ENCODE measurements at places on chromosomes 2 and 18. TPM values are rescaled to one million over a fixed set of nuclear protein-coding genes. Genes with fewer than 3 reads are reported as not detected.
A peak's percentile ranks its signal among the peaks of the same experiment; 100 is the strongest.

DNA sequence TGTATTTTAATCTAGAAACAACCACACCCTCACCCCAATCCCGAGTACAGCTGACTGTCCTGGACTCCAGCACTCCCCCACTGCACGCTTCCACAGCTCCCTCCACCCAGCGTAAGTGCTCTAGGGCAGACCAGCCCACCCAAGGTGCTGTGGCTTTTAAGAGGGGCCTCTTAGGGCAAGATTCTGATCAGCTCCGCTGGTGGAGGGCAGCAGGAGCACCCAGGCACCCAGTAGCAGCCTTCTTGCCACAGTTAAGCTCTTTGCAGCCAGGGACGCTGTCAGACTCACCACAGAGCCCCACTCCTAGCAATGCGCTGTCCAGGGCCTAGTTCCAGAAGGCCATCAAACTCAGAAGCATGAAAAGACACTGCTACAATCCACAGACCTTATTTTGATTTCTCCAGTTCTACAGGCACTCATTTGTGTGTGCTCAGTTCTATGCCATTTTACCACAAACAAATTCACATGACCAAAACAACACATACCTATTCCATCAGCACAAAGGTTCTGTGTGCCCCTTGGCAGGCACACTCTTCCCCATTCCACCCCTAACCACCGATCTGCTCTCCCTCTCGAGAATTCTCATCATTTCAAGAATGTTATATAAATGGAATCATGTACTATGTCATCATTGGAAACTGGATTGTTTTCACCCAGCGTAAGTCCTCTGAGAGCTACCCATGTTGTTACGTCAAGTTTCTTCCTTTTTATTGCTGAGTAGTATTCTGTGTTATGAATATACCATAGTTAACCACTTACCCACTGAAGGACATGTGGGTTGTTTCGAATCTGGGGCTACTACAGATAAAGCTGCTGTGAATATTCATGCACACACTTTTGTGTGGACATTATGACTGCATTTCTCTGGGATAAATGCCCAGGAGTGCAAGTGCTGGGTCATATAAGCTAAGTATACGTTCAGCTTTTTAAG is 40.4 kb downstream of the PTPN2 start:
- DNase-seq, result no peak
- peaks cover 76% of the 10 kb centered on the region for H3K4me1 ChIP-seq
- H3K36me3 ChIP-seq, result peaks cover 13% of the 10 kb centered on the region

- H3K4me3 ChIP-seq, result no peak overlapping the region
- H3K27ac ChIP-seq, result no peak overlapping the region
- DNase-seq, result no peak
- H3K4me1 ChIP-seq, result no peaks in the 10 kb centered on the region
- H3K36me3 ChIP-seq, result no peaks in the 10 kb centered on the region
- H3K27me3 ChIP-seq, result peaks cover 22% of the 10 kb centered on the region
Measured at GRCh38 chr2:238857959-238858358, 10.1 kb downstream of the TWIST2 start.

NXPH2 gene
- not detected for total RNA-seq

PPP4R3B gene
- total RNA-seq, result 57.2 TPM

GRCh38 chr18:42330296-42330695 is 375.3 kb downstream of the PIK3C3 start:
- no peak for DNase-seq
- no peaks in the 10 kb centered on the region for H3K36me3 ChIP-seq
- no peak overlapping the region for H3K27ac ChIP-seq
- no peaks in the 10 kb centered on the region for H3K27me3 ChIP-seq

- H3K27ac ChIP-seq, result no peak overlapping the region
- H3K27me3 ChIP-seq, result no peaks in the 10 kb centered on the region
- H3K4me3 ChIP-seq, result no peak overlapping the region
Measured at GRCh38 chr2:229256376-229256775, 14.7 kb downstream of the PID1 start.

CCDC150 gene
- 10.1 TPM for total RNA-seq

CYRIA gene
- 1.0 TPM for total RNA-seq

DNA sequence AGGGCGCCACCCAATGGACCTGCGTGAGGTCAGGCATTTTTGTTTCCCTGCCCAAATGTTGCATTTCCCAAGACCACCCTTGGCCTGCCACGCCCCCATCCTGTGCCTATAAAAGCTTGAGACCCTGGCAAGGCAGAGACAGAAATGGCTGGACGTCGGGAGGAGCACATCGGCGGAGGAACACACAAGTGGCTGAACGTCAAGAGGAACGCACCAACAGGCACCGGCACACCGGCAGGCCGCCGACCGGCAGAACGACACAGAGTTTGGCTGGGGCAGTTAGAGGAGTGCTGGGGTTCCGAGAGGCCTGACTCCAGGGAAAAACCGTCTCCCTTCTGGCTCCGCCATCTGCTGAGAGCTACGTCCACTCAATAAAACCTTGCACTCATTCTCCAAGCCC is 35.9 kb downstream of the DCDC2C start:
- no peaks in the 10 kb centered on the region for H3K4me1 ChIP-seq
- H3K27me3 ChIP-seq, result peaks cover 9% of the 10 kb centered on the region
- no peak overlapping the region for H3K4me3 ChIP-seq
- no peaks in the 10 kb centered on the region for H3K36me3 ChIP-seq

ALLC gene
- total RNA-seq, result not detected

- H3K27me3 ChIP-seq, result peaks cover 33% of the 10 kb centered on the region
- no peaks in the 10 kb centered on the region for H3K36me3 ChIP-seq
- peaks cover 3% of the 10 kb centered on the region for H3K4me1 ChIP-seq
- DNase-seq, result peak; percentile 26
- peak overlapping the region; percentile 49 for H3K4me3 ChIP-seq
- no peak overlapping the region for H3K27ac ChIP-seq
Measured at GRCh38 chr18:48007955-48008701, 77.7 kb upstream of the SMAD2 start.

- H3K36me3 ChIP-seq, result no peaks in the 10 kb centered on the region
- H3K4me3 ChIP-seq, result no peak overlapping the region
- no peaks in the 10 kb centered on the region for H3K4me1 ChIP-seq
- H3K27me3 ChIP-seq, result no peaks in the 10 kb centered on the region
- DNase-seq, result no peak
- H3K27ac ChIP-seq, result no peak overlapping the region
Measured at GRCh38 chr2:57536535-57537231, 509.9 kb upstream of the VRK2 start.

- no peak for DNase-seq
- H3K27ac ChIP-seq, result peak overlapping the region; percentile 100
- H3K4me3 ChIP-seq, result peak overlapping the region; percentile 73
Measured at GRCh38 chr2:196242131-196242620, 70.8 kb upstream of the STK17B start.

SLC19A3 gene
- total RNA-seq, result not detected

RUFY4 gene
- total RNA-seq, result 1.2 TPM

GRCh38 chr18:8741117-8741516 is 35.8 kb downstream of the MTCL1 start:
- H3K27ac ChIP-seq, result no peak overlapping the region
- H3K4me3 ChIP-seq, result no peak overlapping the region
- H3K4me1 ChIP-seq, result peaks cover 32% of the 10 kb centered on the region
- H3K36me3 ChIP-seq, result peaks cover 5% of the 10 kb centered on the region
- no peak for DNase-seq

HAT1 gene
- total RNA-seq, result 77.2 TPM

GRCh38 chr18:3667255-3668137 is 217.5 kb downstream of the TGIF1 start:
- no peak for DNase-seq
- H3K27me3 ChIP-seq, result no peaks in the 10 kb centered on the region

ST8SIA5 gene
- not detected for total RNA-seq

GRCh38 chr18:48550101-48550729 is 11.4 kb downstream of the CTIF start:
- no peak for DNase-seq
- H3K4me1 ChIP-seq, result no peaks in the 10 kb centered on the region
- no peak overlapping the region for H3K4me3 ChIP-seq
- H3K36me3 ChIP-seq, result no peaks in the 10 kb centered on the region
- peaks cover 4% of the 10 kb centered on the region for H3K27me3 ChIP-seq

DNA sequence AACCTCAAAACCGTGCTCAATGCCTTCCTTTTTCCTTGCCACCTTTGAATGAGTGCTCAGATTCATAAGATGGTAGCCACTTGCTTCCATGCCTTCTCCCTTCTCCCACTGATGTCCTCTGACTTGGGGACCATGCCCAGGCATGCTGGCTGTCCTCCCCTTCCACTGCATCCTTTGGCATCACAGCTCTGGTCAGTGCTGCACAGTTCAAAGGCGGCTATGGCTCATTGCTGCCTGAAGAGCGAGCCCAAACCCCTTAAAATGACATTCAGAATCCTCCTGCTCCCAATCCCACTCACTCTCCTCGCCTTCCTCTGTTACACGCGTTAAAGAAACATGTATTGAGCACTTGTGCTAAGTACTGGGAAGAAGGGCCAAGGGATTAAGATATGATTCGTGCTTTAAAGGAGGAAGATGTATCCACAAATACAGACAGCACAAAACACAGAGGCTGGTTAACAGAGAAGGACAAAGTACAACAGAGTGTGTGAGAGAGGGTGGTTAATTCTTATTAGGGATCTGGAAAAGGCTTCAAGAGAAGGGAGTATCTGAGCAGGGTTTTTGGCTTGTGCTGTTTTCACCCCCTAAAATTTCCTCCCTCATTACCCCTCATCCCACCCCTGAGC is 81.8 kb downstream of the CERKL start:
- H3K27ac ChIP-seq, result no peak overlapping the region
- H3K36me3 ChIP-seq, result no peaks in the 10 kb centered on the region
- peaks cover 4% of the 10 kb centered on the region for H3K27me3 ChIP-seq
- DNase-seq, result no peak
- H3K4me1 ChIP-seq, result no peaks in the 10 kb centered on the region

RAX gene
- total RNA-seq, result not detected

DNA sequence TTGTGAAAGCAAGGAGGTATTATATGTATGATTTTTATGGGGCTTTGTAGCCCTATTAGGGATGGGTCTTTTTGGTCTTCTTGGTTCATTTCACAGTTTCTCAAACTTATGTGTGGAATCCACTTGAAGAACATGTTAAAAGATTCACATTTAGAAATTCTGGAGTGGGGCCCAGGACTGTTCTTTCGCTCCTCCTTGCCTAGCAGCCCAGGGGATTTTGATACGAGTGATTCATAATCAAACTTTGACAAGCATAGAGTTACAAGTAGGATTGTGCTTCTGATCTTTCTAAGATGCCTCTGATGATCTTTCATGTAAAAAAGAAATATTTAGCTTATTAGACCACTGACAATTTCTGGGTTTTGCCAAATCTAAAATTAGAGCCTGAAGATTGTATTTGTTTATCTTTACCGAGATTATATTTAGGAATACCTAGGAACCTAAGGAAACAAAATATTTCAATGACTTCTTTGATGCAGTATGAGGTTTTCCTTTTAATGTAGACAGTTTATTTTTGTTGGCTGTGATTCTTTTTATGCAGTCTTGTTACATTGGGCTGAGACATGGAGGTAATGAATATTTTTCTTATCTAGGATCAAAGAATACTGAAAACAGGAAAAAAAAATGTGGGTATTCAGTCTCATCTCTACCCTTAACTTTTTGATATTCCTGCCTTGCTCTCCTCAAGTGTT is 324.0 kb downstream of the PARD3B start:
- no peak overlapping the region for H3K4me3 ChIP-seq
- no peaks in the 10 kb centered on the region for H3K36me3 ChIP-seq
- no peak for DNase-seq
- H3K4me1 ChIP-seq, result peaks cover 23% of the 10 kb centered on the region

IGFBP2 gene
- 2.7 TPM for total RNA-seq

MEX3C gene
- 52.4 TPM for total RNA-seq

DNA sequence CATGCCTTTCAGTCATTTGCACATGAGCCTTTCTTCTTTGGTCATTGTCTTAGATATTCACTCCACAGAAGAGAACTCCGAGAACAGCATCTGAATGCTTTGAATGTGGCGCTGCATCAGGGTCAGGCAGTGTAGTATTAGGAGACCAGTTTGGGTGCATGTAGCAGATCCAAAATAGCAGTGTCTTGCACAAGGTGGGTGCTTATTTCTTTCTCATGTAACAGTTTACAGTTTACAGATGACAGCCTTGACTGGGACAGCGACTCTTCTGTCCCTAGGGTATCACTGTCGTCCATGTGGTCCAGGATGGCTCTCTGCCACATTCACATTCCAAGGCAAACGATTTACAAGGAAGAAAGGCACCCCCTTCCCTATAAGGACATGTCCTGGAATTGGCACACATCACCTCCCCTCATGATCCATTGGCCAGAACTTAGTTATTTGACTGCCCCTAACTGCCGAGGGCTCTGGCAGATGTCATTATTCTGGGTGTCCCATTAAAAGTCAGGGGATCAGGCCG is 101.0 kb downstream of the STPG4 start:
- peaks cover 27% of the 10 kb centered on the region for H3K4me1 ChIP-seq
- H3K27me3 ChIP-seq, result no peaks in the 10 kb centered on the region
- H3K27ac ChIP-seq, result no peak overlapping the region
- no peak for DNase-seq

DNA sequence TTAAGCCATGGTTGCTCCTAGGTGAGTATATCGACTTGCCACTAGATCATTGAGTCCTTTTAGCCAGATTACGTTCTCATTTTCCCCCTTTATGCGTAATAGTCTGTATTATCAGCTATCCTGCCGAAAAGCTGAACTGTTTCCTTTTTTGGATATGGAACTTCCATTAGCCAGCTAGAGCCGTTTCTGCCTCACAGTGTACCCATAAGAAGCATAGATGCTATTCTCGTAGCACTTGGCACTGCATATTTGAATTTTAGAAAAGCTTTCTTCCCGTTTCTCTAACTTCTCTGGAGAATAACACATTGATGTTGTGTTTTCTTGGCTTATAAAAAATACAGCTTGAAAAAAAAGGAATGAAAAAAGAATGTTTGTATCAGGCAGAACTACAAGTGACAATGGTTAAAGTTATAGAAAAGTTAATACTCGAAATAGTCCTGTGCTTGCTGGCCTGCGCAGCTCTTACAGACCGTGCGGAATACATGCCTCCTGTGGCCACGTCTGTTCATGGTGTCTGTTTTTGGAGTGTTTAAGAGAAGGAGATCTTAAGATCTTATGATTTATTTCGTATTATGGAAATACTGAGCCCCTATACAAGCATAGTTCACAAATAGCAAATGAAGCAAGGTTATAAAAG is 710 bp downstream of the DUSP19 start:
- H3K4me3 ChIP-seq, result peak overlapping the region; percentile 93
- no peaks in the 10 kb centered on the region for H3K27me3 ChIP-seq
- H3K4me1 ChIP-seq, result peaks cover 6% of the 10 kb centered on the region
- DNase-seq, result no peak
- no peaks in the 10 kb centered on the region for H3K36me3 ChIP-seq

DNA sequence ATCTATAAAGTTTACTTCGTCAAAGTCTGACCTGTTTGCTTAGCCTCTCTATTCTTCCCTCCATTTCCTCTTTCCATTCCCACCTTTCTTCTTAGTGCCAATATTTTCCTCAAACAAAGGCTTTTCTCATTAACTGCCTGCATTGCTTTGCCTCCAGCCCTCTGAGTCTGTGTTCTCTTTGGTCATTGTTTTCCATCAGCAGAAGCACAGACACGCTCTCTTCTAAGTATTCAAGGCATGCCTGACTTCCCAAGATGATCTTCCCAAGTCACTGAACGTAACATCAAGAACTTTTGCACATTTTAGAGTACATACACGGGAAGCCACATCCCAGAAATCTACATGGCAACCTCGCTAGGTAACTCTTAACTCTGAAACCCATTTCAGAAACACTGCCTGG is 32.6 kb upstream of the ANXA4 start:
- no peak overlapping the region for H3K4me3 ChIP-seq
- no peak for DNase-seq
- H3K27me3 ChIP-seq, result no peaks in the 10 kb centered on the region
- H3K36me3 ChIP-seq, result no peaks in the 10 kb centered on the region
- H3K27ac ChIP-seq, result no peak overlapping the region
- peaks cover 9% of the 10 kb centered on the region for H3K4me1 ChIP-seq

RPIA gene
- total RNA-seq, result 70.0 TPM

- H3K4me1 ChIP-seq, result peaks cover 5% of the 10 kb centered on the region
- no peaks in the 10 kb centered on the region for H3K27me3 ChIP-seq
- DNase-seq, result no peak
- H3K4me3 ChIP-seq, result no peak overlapping the region
Measured at GRCh38 chr2:148570989-148571388, 73.6 kb upstream of the EPC2 start.
